Right renal cortex interstitium (tissue), 3 donors: ENCODE measurements at places on chromosomes 3 and 15. TPM values are rescaled to one million over a fixed set of nuclear protein-coding genes. Genes with fewer than 3 reads are reported as not detected.

DNA sequence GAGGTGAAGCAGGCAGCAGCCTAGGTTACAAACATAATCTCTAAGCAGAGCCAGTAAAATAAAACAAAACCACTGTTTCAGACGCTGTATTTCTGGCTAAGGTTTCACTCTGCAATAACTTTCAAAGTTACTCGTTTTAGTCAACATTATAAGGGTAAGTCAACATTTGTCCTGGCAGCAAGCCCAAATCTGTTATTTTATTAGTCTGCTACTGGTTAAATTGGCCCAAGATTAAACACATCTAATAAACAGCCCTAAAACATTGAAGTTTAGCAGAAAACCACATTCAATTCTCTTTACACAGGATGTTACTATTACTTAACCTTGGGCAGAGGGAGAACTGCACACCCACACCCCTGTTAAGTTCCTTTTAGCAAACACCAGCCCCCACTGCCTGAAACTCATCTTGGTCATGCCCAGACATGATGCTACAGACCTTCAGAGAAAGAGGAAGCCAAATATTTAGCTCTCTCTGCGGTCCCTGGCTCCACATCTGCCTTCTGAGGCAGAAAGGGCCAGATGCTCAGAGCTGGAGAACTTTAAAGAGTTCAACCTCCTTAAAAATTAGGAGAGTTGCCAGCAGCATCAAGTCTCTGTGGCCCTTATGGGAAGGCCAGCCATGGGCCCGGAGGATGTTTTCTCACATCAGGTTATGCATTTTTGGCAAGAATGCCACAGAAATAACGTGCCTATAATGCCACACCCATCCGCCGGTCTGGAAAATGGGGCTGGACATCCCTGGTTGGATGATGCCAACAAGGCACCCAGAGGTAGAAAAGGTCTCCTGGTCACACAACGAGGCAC is 17.9 kb downstream of the ARHGEF3 start:
- peak; percentile 61 for DNase-seq

DNA sequence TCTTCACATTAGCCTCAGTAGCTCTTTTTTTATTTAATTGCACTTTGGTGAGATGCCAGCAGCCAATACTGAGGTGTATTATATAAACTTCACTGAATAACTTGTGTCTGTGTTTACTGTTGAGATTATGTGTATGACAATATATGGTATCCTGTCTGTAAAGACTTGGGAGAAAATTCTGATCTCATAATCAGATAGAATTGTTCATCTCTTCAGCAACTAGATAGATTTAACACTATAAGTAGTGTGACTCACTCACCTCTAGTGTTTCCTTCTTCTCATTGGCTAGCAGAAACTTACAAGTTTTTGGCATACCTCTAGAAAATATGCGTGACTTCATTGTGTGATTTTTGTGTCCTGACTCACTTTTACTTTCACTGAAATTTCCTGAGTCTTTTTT is 67.6 kb upstream of the TGFBR2 start:
- DNase-seq: no peak

DNA sequence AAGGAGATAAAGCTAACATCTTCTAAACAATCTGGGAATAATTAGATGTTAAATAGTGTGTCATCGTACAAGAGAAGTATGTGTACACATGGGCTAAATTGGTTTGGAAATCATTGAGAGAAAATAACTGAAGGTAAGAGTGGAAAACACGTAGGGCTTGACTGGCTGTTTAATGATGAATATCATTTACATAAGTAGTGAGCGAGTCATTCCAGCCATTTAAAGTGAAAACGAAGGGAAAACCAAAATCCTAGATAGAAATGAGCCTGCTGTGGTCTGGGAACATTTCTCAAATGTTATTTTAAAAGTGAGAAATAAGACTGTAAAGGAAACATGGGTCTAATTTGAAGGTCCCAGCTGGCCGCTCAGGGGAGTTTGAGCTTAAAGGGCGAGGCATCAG is 41.9 kb upstream of the KCNMB2 start:
- no peak for DNase-seq

DNA sequence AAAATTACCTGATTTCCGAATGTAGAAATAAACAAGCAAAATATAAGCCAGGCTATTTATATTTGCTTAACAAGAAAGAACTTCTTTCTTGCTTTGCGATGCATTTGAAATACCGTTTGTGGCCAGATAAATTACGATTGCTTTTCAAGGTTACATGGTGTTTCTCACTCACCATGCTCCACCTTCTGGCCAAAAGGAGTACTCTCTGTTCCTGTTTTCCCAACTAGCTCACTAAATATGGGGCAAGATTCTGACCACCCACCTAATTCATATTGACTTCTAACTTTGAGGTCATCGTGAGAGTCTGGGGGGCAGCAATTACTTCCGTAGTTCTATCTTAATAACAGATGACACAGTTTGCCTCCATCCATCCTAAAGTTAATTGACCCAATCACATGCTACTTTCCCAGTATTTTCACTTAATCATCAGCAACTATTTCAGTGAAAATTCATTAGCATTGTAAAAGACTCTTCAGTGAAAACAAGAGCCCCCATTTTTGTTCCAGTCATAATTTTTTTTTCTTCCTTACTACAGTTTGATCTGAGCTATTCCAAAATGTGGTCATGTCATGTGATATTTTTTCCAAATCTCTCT is 25.9 kb downstream of the ACP3 start:
- peak; percentile 47 for DNase-seq

- no peak for DNase-seq
Observed at GRCh38 chr3:44179246-44179645, 62.4 kb upstream of the TOPAZ1 start.

- no peak for DNase-seq
Observed at GRCh38 chr3:30750967-30751366, 143.5 kb downstream of the GADL1 start.

DNA sequence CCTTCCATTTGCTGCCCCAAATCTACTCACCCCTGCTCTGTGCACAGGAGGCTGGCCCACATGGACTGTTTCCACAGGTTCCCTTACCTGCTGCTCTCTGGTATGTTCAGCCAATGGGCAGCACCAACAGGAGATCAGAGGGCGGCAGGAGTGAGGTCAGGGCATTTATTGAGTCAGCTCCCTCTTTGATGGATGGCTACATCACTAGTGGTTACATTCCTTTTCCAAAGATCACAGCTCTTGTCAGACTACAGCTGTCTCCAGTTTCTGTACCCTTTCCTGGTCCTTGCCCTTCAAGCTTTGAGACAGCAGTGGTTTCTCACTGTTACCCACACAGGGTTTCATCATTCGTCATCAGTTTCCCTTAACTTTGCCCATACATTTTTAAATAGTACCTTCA is 325.1 kb downstream of the SUCLG2 start:
- no peak for DNase-seq

The LRTM1 gene
- polyA plus RNA-seq: not detected

DNA sequence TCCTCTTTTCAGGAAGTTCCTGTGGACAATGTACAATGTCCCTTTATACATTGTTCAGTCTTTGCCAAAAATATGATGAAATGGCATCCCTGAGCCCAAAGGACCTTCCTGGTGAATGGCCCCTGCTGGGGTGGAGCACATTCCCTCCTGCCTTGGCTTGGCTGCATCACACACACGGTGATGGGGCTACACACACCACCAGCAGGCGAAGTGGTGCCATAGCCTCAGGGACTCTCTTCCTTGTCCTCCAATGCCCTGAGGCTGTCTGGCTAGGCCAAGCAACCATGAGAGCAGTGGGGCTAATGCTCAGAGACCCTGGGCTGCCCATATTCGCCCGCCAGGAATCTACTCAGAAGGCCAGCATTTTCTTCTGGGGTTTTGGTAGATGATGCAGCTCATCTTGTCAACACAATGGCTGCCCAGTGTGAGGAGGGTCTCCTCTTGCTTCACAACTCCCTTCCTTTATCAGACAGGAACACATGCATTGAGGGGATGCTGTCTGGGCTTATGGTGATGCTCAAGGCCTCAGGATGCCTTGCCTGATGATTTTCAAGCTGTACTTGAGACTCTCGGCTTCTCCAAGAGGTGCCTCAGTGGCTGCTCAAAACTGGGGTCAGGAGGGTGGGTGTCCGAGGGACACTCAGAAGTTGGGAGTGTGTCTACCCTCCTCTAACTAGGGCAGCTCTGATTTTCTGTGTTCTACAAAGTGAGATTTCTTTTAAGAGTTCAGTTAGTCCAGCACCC is 40.9 kb upstream of the EPHB1 start:
- no peak for DNase-seq

The C3orf20 gene
- polyA plus RNA-seq: 0.38 TPM

GRCh38 chr15:101455291-101456025 is 34.0 kb downstream of the PCSK6 start:
- DNase-seq: no peak

DNA sequence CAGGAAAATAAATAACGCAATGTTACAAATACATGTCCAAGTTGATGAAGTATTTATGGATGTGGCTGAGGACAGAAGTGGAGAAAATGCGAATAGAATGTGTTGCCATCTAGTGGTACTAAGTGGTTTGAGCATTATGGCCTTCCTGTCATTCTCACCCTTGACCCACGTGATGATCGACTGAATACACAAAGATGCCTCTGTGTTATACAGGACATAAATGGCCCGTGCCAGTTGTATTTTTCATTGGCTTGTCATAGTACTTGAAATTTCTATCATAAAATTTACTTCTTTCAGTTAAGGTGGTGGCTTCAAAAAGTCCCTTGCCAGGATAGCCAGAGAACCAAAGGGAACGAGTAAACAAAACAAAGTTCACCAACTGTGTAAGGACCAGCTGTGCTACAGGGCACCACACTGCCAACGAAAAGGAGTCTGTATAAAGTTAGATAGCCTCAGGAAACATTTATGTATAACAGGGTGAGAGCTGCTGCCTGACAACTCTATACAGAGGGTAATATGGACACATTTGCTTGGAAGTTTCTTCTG is 103.7 kb downstream of the MYH15 start:
- peak; percentile 36 for DNase-seq

The ARNT2 gene
- 68.3 TPM for polyA plus RNA-seq

- no peak for DNase-seq
Observed at GRCh38 chr15:44471885-44472455, 44.5 kb downstream of the CTDSPL2 start.

GRCh38 chr15:100241572-100242482 is 99.9 kb downstream of the ADAMTS17 start:
- no peak for DNase-seq

DNA sequence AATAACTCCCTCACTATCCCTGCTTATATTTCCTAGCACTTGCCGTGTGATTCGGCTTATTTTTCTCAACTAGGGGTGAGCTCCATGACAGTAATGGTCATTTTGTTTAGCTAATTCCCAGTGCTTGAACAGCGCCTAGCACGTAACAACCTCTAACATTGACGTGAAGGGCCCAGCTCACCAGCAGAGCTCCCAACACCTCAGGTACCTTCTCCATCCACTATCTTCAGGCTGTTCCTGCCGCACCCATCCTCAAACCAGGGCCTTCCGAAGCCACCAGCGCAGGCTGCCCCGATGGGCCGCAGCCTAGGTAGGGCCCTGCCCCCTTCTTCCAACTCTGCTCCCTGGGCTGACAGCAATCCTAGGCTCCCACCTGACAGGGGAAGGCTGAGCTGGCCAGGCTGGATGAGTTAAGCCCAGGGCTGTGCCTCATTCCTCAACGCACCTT is 751 bp upstream of the RPS17 start:
- peak; percentile 40 for DNase-seq

GRCh38 chr3:36142746-36143145 is 237.6 kb upstream of the STAC start:
- DNase-seq: no peak

The XCR1 gene
- polyA plus RNA-seq: 0.18 TPM

GRCh38 chr3:66642019-66642418 is 141.2 kb upstream of the LRIG1 start:
- DNase-seq: no peak

The COL6A5 gene
- polyA plus RNA-seq: 0.04 TPM

DNA sequence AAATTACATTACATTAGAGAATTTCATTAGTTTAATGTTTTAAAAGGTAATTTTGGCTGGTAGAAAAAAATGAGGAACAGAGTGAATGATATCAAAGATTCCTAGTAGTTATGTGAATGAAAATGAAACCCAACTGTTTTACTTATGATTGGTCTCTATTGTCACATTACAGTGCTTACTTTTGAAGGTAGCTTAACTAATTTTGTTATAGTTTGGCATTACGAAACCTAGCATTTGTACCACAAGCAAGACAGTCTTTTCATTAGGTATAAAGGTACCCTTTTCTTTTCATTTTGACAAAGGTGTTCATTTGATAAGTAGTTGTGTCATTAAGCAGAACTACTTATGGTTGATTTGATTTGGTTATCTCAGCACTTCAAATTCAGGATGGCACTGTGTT is 6.9 kb downstream of the SELENOT start:
- no peak for DNase-seq

DNA sequence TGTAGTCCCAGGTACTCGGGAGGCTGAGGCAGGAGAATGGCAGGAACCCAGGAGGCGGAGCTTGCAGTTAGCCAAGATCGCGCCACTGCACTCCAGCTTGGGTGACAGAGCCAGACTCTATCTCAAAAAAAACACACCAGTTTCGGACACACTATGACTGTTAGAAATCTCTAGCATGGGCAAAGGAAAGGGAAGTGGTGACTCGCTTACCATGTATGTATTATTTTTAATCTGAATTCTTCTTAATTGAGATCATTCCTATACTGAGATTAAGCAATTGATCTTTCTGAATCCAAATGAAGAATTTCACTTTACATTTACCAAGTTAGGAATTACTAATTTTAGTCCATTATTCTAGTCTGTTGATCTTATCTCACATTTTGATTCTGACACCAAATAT is 459.2 kb upstream of the ALCAM start:
- DNase-seq: no peak

- DNase-seq: no peak
Observed at GRCh38 chr3:121835465-121835801, 424 bp downstream of the EAF2 start.

The TWF2 gene
- 23.1 TPM for polyA plus RNA-seq

The INSYN1 gene
- 13.9 TPM for polyA plus RNA-seq

DNA sequence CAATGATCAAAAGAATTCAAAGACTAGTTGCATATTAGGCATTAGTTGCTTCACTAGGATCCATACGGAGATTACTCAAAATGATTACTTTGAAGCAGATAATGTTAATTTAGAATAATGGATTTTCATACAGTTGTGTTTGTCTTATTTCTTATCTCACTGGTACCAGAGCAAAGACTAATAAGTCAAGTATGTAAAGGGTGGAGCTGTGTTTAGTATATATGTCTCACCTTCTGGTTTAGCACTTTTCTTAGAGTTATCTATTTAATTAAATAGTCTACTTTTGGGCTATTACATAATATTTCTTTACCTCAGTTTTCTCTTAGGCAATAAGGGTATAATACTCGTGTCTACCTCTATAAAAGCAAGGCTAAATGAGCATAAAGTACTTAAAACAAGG is 18.8 kb downstream of the TMEM207 start:
- no peak for DNase-seq

GRCh38 chr3:40875581-40875980 is 323.7 kb upstream of the CTNNB1 start:
- no peak for DNase-seq
